ENCODE measurements at places on chromosomes 1 and 21.

GRCh38 chr21:42350318-42350910 lies 380 bp downstream of the TFF2 start:
- DNase-seq, result no peak

DNA sequence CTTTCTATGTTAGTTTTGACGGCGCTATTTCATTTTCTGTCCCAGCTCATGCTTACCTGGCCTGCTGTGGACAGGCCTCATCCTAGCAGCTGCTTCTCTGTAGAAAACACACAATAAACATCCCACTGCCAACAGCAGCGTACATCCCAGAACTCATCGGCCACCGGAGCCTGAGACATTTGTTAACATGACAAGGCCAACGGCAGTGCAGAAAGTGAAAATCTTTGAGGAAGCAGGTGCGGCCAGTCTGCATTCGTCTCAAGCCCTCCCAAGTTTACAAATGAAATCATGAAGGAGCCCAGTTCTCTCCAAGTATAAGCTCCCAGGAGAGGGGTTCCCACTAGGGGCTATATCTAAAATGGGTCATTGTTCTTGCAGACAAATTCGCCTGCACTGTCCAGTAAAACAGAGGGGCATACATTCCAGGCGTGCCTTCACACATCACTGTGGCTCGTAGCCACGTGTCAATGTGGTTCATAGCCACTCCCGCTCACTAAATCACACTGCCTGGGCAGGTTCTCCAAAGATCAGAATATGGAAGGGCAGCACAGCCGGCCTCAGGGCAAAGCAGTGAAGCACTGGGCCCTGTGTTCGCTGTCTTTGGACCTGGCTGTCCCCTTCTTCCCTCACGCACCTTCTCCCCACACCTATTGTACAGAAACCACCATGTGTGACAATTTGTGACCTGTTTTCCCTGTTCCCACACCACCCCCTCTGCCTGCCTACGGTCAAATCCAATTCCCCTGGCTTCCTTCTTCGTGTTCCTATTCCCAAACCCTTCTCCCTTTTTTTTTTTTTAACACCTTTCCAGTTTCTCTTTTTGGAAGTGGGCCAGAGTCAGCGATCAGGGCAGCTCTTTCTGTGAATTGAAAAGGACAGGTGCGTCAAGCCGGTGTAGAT lies 27.0 kb upstream of the ABCG1 start:
- DNase-seq, result no peak

- no peak for DNase-seq
Observed at GRCh38 chr21:45856442-45856841, 125.1 kb upstream of the COL6A1 start.

DNA sequence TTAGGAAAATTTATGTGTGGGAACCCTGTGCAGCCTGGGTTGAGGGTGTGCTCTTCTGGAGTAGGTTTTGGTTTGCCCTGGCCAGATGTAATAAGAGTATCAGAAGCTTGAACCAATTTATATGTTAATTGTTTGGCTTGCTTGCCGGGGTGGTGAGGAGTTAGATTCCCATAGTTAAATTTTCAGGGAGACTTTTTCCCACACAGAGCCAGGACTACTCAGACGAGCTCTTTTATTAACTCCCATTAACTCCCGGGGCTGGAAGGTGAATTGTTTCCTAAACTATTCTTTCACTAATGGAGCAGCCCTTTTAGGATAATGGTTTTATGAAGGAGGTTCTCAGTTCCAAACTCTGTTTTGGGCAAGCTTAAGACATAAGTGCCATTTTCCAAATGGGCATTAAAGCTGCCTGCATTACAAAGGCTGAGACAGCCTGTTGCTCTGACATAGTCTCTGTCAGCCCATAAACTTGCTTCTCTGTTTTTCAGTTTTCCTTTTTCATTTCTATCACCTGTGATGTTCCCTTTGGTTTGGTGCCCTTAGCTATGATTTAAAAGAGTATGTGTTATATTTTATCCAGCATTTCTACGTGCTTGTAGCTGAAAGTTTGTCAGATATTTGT lies 18.0 kb upstream of the RAB3GAP2 start:
- DNase-seq, result no peak

GRCh38 chr1:205774198-205775014 lies 876 bp downstream of the RAB29 start:
- peak; percentile 6 for DNase-seq

- DNase-seq, result no peak
Observed at GRCh38 chr1:63268876-63269275, 53.5 kb upstream of the FOXD3 start.
